ENCODE measurements at places on chromosomes 2 and 18. TPM values are rescaled to one million over a fixed set of nuclear protein-coding genes. Genes with fewer than 3 reads are reported as not detected.
A peak's percentile ranks its signal among the peaks of the same experiment; 100 is the strongest.

DNA sequence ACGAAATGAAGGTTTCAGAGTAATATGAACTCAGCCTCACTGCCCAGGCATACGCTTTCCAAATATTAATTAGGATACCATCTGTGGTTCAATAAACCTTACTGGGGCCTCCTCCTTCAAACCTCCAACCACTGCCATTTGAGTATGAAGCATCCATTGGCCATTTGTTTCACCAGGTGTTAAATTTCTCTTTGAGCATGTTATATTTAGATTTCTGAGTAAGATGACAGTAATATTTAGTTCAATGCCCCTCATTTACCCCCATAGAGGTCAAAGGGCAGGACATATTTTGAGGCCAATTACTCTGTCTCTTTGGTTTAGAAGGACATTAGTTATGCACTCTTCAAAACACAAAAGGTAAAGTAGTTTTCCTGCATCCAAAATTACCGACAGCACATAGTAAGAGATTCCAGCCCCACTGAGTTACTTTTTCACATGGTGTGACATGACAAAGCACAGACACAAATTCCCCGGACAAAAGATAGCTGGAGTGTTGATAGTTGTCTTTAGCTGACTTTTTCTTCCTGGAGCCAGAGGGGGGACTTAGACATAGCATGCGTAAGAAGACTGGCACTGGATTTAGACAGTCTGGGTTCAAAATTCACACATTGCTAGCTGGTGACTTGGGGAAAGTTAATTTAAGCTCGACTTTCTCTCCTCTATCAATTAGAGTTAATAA, 33.1 kb upstream of the LNPK start:
- H3K4me1 ChIP-seq: no peaks in the 10 kb centered on the region
- no peak overlapping the region for H3K27ac ChIP-seq
- H3K27me3 ChIP-seq: peaks cover 36% of the 10 kb centered on the region
- no peaks in the 10 kb centered on the region for H3K36me3 ChIP-seq

DNA sequence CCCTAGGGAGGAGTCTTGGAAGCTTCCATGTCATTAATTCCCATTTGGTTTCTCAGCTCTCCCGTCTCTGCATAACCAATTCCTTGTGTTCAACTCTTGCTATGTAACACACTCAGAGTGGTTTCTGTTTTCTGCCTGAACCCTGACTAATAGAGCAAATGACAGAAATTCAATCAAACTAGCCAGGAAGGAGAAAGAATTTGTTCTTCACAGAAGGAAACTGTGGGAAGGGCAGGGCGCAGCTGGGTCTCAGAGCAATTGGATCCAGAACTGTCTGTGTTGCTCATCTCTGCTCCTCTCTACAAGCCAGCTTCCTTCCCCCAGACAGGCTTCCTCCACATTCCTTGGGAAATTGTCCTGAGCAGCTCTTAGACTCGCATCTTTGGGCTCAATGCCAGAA, 269.8 kb downstream of the TNS1 start:
- H3K27ac ChIP-seq: no peak overlapping the region
- H3K36me3 ChIP-seq: no peaks in the 10 kb centered on the region
- H3K27me3 ChIP-seq: no peaks in the 10 kb centered on the region

DNA sequence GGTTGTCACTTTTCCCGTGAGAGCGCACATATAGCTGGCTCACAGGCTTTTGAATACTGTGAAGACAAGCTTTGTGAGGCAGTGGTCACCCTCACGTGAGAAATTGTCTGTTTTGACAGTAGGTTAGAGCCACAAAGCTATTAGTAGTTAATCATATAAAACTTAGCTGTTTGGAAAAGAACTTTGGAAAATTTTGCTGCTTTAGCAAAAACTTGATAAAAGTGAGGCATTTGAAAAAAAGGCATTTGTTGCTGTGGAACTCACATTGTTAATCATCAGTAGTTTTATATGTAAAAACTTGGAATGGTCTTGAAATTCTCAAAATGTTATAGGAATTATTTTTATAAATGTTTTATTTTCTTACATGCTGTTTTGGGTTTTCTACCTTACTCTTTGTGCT, 22.3 kb downstream of the C2orf74 start:
- no peaks in the 10 kb centered on the region for H3K27me3 ChIP-seq
- peaks cover 49% of the 10 kb centered on the region for H3K4me1 ChIP-seq
- H3K36me3 ChIP-seq: peaks cover 51% of the 10 kb centered on the region
- no peak overlapping the region for H3K27ac ChIP-seq
- DNase-seq: no peak

DNA sequence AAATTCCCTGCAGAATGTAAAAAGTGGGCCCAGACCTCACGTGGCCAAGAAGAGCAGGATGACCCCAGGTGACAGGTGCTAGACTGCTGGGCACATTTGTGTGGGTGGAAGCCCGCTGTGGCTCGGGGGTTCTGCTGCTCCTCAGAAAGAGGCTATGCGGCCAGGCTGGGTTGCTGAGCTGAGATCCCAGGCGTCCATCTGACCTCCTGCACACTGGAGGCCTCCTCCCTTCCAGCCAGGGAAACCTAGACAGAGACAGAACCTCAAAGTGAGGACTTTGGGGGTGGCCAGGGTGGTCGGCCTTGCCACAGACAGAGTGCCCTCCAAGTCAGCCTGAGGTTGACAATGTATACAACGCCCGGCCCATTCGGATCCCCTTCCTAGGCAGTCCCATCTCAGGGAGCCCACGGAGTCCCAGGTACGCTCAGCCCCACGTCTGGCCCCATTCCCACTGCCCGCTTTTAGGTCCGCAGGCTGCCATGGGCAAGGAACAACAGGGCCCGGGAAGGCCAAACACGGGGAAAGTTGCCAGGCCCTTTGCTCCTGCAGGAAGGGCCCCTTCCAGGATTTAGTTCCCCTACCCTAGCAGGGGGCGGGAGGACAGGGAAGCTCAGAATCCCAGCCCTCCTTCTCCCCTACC, 75.6 kb downstream of the KIAA2012 start:
- peaks cover 8% of the 10 kb centered on the region for H3K27me3 ChIP-seq
- H3K27ac ChIP-seq: no peak overlapping the region
- DNase-seq: no peak
- peaks cover 11% of the 10 kb centered on the region for H3K4me1 ChIP-seq

DNA sequence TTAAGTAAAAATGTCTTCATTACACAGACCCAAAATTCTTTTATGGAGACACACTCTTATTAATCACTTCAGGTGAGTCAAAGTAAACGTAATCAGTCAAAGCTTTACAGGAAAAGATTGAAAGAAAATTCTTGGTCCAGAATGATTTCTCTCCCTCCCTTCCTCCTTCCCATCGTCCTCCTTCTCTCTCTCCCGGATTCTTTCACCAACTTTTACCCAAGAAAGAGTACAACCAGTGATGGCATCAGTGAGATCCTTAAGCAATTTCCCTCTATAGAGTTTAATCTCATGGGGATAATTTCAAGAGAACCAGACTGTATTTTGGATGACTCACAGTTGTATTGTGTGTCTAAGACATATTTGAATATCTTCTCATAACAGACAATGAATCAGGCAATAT, 258.1 kb downstream of the ALK start:
- no peak overlapping the region for H3K4me3 ChIP-seq
- H3K36me3 ChIP-seq: peaks cover under 1% of the 10 kb centered on the region
- no peak overlapping the region for H3K27ac ChIP-seq
- DNase-seq: no peak
- no peaks in the 10 kb centered on the region for H3K4me1 ChIP-seq
- H3K27me3 ChIP-seq: peaks cover 5% of the 10 kb centered on the region

- DNase-seq: no peak
- H3K4me3 ChIP-seq: no peak overlapping the region
- no peaks in the 10 kb centered on the region for H3K27me3 ChIP-seq
- H3K4me1 ChIP-seq: no peaks in the 10 kb centered on the region
Observed at GRCh38 chr2:149679286-149679685, 91.7 kb upstream of the MMADHC start.

- no peak for DNase-seq
- H3K4me1 ChIP-seq: no peaks in the 10 kb centered on the region
- H3K36me3 ChIP-seq: no peaks in the 10 kb centered on the region
- H3K27ac ChIP-seq: no peak overlapping the region
Observed at GRCh38 chr18:50790948-50791347, 28.9 kb downstream of the MRO start.

- no peak for DNase-seq
- peaks cover 32% of the 10 kb centered on the region for H3K4me1 ChIP-seq
- H3K4me3 ChIP-seq: no peak overlapping the region
- peaks cover 27% of the 10 kb centered on the region for H3K27me3 ChIP-seq
- no peak overlapping the region for H3K27ac ChIP-seq
Observed at GRCh38 chr2:223697316-223697891, 95.2 kb upstream of the SCG2 start.

GRCh38 chr2:204022550-204022949, 86.0 kb downstream of the ICOS start:
- peaks cover 97% of the 10 kb centered on the region for H3K4me1 ChIP-seq
- H3K27ac ChIP-seq: peak overlapping the region; percentile 80
- H3K4me3 ChIP-seq: peak overlapping the region; percentile 71
- no peaks in the 10 kb centered on the region for H3K27me3 ChIP-seq

The LYG2 gene
- not detected for total RNA-seq

The GULP1 gene
- not detected for total RNA-seq

The ABHD1 gene
- 0.72 TPM for total RNA-seq

The RRM2 gene
- 222 TPM for total RNA-seq

The NAT8 gene
- total RNA-seq: not detected

The RNF125 gene
- total RNA-seq: 43.3 TPM

The DYNAP gene
- not detected for total RNA-seq

The DOK6 gene
- total RNA-seq: not detected
